ENCODE measurements at places on chromosomes 13 and 19. TPM values are rescaled to one million over a fixed set of nuclear protein-coding genes. Genes with fewer than 3 reads are reported as not detected.

Gene LINGO3
- not detected for total RNA-seq

Gene MAMSTR
- 0.42 TPM for total RNA-seq

Gene SYT5
- total RNA-seq, result 4.1 TPM

Gene LRG1
- 0.09 TPM for total RNA-seq

Gene NKPD1
- total RNA-seq, result 0.06 TPM

Gene ZNF471
- 0.02 TPM for total RNA-seq

Gene AMER2
- total RNA-seq, result not detected

Gene ZNF431
- 5.1 TPM for total RNA-seq

Gene C5AR2
- 0.80 TPM for total RNA-seq
